ENCODE measurements at places on chromosomes 1 and 21.

DNA sequence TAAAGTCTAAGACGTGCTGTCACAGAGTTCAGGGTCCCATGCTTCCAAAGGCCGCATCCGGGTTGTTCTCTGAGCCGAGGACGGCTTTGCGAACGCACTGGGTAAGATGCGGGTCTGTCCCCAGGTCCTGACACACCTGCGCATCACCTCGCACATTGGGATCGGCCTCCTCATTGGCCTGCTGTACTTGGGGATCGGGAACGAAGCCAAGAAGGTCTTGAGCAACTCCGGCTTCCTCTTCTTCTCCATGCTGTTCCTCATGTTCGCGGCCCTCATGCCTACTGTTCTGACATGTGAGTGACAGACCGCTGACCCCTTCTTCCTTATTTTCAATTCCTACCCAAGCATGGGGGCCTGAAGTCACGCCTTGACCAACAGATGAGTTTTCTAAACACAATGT, 25.3 kb downstream of the TFF3 start:
- DNase-seq, result no peak

GRCh38 chr21:35559829-35560225, 500.5 kb downstream of the SETD4 start:
- no peak for DNase-seq

- DNase-seq, result no peak
These were observed 32.5 kb downstream of the KIAA1614 start for GRCh38 chr1:180945151-180945550.

- DNase-seq, result no peak
These were observed 1.1 kb downstream of the USP48 start for GRCh38 chr1:21781815-21782348.

GRCh38 chr1:38038861-38039260, 7.7 kb downstream of the POU3F1 start:
- DNase-seq, result no peak

DNA sequence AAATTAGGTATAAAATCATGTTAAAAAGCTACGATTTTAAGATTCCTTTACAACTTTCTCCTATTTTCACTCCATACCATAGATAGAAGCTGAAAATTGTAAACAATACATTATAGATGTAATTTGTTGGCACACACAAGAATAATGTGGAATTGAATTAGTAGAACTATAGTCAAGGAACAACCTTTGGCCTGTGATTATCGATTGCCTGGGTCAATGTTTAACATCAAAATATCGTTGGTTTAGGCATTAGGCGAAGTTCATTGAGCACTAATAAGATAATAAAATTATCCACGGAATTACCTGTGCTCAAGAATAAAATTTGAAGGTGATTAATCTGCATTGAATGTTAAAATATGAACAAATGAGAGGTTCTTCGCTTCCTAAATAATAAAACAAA, 455.1 kb upstream of the ZP4 start:
- DNase-seq, result no peak

DNA sequence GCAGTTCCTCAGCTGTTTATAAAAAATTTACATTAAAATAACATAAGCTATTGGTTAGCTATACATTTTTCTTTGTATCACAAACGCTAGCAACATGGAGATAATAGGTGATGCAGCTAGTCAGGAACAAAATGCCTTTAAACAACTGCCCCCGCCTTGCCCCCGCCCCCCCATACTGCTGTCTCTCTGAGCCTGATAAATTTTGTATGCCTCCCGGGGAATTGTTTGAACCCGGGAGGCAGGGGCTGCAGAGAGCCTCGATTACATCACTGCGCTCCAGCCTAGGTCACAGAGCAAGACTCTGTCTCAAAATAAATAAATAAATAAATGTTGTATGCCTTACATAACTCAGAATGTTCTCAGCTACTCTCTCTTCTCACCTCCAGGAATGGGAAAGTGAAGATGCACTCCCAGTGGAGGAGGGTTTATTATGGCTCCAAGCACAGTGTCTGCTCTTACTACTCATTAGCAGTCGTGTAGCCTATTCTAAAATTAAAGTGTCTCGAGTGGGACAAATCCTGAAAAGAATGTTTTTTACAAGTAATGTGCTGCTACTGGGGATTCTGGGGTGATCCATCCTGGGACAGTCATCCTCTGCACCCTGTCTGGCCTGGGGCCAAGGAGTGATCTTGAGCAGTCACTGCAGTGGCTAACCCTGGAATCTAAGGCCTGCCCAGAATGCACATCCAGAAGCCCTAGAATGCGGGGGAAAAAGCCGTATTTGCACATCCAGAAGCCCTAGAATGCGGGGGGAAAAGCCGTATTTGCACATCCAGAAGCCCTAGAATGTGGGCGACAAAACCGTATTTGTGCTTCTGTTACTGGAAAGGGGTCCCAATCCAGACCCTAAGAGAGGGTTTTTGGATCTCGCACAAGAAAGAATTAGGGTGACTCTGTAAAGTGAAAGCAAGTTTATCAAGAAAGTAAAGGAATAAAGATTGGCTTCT, 39.4 kb upstream of the ZNF496 start:
- no peak for DNase-seq

DNA sequence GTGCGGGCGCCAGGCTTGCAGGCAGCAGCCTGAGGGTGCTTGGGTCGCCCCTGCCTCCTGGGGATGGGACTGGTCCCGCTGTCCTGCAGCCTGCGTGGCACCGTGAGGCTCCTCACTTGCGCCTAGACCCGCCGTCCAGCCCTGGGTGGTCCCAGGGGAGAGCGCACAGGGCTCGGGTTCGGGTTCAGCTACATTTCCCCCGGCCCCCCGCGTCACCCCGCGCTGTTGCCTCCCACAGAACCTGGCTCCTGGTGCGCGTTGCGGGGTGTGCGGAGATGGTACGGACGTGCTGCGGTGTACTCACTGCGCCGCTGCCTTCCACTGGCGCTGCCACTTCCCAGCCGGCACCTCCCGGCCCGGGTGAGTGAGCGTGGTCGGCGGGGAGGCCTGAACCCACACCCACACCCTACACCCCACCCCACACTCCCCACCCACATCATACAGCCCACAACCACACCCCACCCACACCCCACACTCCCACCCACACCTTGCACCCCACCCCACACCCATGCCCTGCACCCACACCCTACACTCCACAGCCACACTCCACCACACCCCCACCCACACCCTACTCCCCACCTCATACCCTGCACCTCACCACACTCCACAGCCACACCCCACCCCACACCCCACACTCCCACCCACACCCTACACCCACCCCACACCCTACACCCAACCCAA, 6.2 kb upstream of the PFKL start:
- no peak for DNase-seq

DNA sequence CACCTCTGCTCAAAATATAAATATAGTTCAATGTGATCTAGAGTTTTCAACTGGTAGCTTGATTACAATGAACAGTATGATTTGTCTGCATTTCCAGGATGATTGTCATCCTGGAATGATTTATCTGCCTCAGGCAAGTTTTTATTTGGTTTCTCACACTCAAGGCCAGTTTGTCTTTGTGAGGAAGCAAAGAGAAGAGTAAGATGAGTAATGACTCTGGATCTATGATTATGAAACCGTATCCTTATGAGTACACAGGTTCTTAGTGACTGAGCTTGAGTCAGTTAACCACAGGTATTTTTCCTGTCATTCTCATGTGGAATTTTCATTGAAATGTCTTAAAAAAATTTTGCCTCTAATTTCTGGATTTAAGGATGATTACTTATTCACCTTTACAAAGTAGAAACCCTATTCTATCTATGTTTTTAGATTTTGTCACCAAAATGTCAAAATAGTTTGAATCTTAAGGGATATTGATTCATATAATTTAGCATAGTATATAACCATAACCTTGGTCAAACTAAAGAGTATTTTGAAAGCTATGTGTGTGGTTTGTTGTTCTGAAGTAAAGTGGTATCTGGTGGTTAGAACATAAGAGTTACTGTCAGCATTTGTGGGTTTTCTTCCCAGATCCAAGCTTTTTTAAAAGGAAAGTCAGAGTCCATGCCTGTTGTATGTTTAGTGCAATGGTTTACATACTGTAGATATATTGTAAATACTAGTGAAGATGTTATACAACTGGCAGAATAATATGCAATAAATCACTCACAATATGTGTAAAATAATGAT, 145.0 kb downstream of the RASAL2 start:
- peak; percentile 97 for DNase-seq

DNA sequence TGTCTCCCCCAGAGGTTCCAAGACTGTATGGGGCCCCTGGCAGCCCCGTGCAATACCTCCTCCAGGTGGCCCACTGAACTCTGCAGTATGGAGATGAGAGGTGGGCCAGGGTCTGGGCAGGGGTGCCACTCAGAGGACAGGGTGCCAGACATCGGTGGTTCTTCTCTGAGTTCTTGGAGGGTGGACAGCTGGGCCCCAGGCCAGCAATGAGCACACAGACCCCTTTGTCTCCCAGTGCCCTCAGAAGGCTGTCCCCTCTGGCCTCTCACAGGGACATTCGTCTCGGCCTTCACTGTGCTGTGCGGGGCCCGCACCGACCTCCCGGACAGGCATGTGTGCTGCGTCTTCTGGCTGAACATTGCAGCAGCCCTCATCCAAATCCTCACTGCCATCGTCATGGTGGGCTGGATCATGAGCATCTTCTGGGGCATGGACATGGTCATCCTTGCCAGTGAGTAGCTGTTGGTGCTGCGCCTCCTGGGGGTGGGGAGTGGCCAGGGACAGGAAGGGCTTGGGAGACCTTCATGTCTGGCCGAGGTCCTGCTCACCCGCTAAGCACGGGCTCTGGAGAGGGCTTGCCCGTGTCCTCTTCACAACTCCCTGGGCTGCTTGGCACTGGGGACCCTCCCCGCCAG, 48.1 kb downstream of the STUM start:
- no peak for DNase-seq

DNA sequence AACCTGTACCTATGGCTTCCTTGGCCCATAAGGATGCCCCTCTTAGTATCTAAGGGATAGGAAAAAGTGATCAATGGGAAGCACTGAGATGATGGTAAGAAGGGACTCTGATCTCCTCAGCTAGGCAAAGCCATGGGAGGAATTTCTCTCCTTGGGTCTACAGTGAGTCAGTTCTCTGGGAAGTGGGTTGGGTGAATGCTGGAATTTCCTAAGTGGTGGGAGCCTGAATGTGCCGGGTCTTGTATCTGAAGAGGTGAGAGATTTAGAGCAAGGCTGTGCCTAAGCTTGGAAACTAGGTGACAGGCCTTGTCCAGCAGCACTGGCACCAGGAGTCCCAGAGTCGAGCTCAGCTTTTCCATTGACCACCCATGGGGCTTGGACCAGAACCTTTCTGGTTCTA, 96.3 kb upstream of the SLC2A1 start:
- DNase-seq, result no peak

GRCh38 chr1:94096797-94097549, 24.0 kb downstream of the ABCA4 start:
- DNase-seq, result no peak

DNA sequence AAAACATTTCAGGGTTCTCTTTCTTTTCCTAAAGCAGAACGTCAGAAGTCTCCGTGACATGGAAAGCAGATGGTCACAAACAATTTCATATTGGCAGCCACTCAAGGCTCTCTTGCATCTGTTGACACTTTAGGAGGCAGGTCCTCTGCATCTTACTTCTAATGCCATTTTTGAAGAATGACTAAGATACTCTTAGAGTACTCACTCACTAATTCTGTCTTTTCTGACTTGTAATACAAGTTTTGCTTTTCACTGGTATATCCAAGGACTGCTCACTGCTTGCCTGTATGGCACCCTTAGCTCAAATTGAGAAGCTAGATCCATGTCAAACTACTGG, 68.3 kb downstream of the PRRX1 start:
- DNase-seq, result no peak

GRCh38 chr1:55580845-55581332, 365.7 kb upstream of the USP24 start:
- DNase-seq, result peak; percentile 70

DNA sequence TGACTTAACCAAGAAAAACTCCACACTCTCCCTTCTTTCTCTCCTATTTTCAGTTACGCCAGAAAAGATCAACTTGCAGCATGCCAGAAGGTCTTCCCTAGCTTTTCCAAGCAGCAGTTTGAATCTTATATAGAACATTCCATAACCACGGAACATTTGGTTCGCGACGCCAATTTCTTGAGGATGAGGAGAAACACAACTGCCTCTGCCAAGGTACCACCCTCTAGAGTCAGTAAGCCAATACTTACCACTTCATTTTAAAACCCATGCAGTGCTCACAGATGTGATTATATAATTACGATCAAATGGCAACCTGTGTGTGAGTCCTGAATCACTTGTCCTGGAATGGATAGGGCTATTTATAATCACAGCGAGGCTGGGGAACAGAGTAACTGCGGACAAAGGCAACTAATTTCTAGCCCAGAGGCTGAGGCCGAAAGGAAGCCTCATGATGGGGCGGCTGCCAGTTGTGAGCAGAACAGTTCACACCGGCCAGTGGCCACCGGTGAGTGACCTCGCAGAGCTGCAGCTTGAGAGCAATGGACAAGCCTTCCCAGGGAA, 43.2 kb upstream of the BACE2 start:
- no peak for DNase-seq

GRCh38 chr1:157357111-157357510, 195.2 kb downstream of the FCRL5 start:
- DNase-seq, result no peak

GRCh38 chr1:196372896-196373536, 235.2 kb downstream of the KCNT2 start:
- no peak for DNase-seq

GRCh38 chr1:247906504-247907047, 11.2 kb downstream of the OR2W3 start:
- DNase-seq, result peak; percentile 17

DNA sequence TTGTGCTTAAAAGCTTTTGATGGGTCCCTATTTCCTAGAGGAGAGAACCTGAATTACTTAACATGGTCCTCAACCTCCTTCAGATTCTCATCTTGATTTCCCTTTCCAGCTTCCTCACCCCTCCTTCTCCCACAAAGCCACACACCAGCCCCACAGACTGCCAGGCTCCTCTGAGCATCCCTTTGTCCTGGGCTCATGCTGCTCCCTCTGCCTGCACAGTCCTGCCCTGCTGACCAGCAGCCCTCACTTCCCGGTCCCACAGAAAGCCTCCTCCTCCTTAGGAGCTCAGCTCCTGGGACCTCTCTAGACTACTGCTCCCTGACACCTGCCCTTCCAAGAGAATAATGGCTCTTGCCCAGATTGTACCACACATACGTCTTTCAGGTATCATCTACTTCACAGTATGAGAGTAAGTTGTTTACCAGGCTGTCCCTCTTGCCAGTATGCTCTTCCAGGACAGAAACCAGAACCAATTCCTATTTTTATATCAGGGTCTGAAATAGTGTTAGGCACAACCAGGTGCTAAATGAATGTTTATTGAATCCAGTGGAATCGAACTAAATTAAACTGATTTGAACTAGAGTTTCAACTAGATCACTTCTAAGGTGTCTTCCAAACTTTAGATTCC, 373.4 kb downstream of the LMX1A start:
- DNase-seq, result no peak

GRCh38 chr1:14521622-14522021, 76.9 kb upstream of the KAZN start:
- DNase-seq, result no peak

DNA sequence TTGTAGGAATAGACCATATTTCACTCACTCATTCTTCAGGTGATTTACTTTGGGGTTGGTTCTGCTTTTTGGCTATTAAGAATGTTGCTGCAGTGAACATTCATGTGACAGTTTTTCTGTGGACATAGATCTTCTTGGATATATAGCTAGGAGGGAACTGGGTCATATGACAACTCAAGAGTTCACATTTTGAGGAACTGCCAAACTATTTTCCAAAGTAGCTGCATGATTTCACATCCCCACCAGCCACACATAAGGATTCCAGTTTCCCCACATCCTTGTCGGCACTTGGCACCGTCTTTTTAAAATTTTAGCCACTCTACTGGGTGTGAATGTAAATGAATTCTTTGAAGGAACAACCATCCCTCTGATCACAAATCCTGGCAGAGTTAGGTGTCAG, 126.0 kb downstream of the PRDM2 start:
- no peak for DNase-seq

- DNase-seq, result no peak
These were observed 223.3 kb downstream of the PTPRU start for GRCh38 chr1:29459620-29459945.
